Gastrocnemius medialis (tissue), 4 donors: ENCODE measurements at places on chromosomes 2 and 18. TPM values are rescaled to one million over a fixed set of nuclear protein-coding genes. Genes with fewer than 3 reads are reported as not detected.
A peak's percentile ranks its signal among the peaks of the same experiment; 100 is the strongest.

DNA sequence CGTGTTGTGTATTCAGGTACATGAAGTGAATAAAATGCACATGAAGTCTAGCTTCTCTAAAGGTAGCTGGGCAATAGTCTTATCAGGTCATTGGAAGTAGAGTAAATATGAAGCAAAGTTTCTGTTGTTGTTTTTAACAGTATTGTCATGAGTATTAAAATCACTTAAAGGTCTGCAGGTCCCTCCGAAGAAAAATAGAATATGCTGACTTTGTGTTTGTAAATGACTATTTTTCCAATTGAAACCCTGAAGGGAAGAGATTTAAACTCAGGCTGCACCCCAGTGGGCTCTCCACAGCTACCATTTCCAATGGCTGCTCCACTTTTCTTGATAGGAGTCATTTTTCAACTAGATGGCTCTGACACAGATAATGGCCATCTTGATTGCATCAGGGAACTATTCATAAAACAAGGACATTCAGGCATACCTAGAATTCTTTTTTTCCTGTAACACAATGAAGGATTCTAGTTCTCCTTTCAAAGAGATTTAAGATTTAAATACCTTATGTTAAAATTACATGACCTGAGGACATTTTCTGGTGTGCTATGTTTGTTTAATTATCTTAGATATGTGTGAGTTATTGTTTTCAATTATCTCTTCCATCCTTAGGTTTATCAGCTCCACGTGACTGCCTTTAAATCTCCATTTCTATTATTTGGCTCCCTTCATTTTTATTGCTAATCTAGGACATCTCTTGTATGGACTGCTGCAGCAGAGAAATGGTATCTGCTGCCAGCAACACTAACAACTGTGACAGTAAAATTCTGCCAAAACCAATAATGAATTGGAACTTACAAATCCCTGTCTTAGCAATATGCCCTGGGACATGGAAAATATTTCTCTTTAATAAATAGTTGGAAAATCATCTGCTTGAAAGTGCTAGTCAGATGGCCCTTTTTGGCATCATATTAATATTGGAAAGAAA is 149.2 kb upstream of the NOSTRIN start:
- no peaks in the 10 kb centered on the region for H3K36me3 ChIP-seq
- H3K27ac ChIP-seq: no peak overlapping the region
- no peak overlapping the region for H3K4me3 ChIP-seq
- no peaks in the 10 kb centered on the region for H3K27me3 ChIP-seq

GRCh38 chr18:54849683-54850082 is 21.4 kb downstream of the RAB27B start:
- H3K27ac ChIP-seq: no peak overlapping the region
- H3K36me3 ChIP-seq: no peaks in the 10 kb centered on the region
- H3K4me1 ChIP-seq: no peaks in the 10 kb centered on the region
- no peak for DNase-seq

DNA sequence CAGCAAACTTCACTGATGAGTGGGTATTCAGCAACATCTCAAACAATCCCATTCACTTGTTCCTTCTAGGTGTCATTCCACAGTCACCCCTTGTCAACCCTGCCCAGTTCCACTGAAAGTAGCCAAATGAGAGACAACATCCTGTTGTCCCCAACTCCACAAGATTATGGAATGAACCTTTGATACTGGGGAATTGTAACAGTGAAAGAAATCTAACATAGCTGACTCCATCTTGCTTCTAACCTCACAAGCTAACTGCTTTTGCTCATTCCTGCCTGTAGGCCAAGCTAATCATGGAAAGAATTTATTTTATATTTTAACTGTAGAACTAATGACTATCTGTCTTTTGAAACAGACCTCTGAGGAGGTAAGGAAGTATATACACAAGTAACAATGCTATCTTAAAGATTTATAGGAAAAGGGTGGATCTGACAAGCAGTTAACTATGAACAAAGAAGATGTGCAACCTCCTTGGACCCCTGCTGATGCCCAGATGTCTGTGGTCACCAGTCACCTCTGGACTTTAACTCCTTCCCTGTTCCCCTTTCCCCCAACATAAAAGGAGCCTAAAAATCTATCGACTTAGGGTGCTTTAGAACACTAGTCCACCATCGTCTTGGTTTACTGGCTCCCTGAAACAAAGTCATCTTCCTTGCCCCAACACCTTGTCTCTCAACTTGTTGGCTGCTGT is 6.9 kb upstream of the ANXA4 start:
- no peaks in the 10 kb centered on the region for H3K27me3 ChIP-seq
- no peak overlapping the region for H3K4me3 ChIP-seq
- H3K4me1 ChIP-seq: no peaks in the 10 kb centered on the region
- H3K36me3 ChIP-seq: no peaks in the 10 kb centered on the region
- no peak for DNase-seq

GRCh38 chr2:128320906-128321771 is 2.5 kb upstream of the HS6ST1 start:
- peak overlapping the region; percentile 85 for H3K27ac ChIP-seq
- no peaks in the 10 kb centered on the region for H3K36me3 ChIP-seq
- H3K27me3 ChIP-seq: no peaks in the 10 kb centered on the region
- peaks cover 41% of the 10 kb centered on the region for H3K4me1 ChIP-seq
- peak overlapping the region; percentile 64 for H3K4me3 ChIP-seq

DNA sequence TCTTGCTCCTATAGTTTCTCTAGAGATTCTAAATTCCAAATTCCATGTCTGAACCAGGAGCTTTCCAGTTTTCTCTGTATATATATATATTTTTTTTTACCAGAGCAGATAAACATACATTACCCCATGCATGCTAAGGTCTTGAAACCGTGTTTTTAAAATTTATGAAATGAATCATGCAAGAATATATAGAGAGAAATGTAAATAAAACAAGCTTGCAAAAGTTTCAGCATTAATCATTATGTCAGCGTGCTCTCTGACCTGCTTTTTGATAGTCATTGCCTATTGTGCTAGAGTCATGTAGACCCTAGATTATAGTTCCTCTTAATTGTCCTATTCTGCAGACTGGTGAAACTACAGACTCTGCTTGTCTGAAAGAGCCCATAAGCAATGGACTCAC is 22.6 kb upstream of the TRIM43 start:
- H3K4me1 ChIP-seq: no peaks in the 10 kb centered on the region
- H3K36me3 ChIP-seq: no peaks in the 10 kb centered on the region
- H3K27ac ChIP-seq: no peak overlapping the region
- H3K27me3 ChIP-seq: peaks cover 2% of the 10 kb centered on the region

- H3K4me1 ChIP-seq: no peaks in the 10 kb centered on the region
- H3K27ac ChIP-seq: no peak overlapping the region
- H3K36me3 ChIP-seq: no peaks in the 10 kb centered on the region
- no peaks in the 10 kb centered on the region for H3K27me3 ChIP-seq
Measured at GRCh38 chr2:68765739-68766375, 31.2 kb downstream of the ARHGAP25 start.

GRCh38 chr2:6866275-6866671 is 566 bp upstream of the CMPK2 start:
- no peaks in the 10 kb centered on the region for H3K36me3 ChIP-seq
- no peaks in the 10 kb centered on the region for H3K27me3 ChIP-seq
- peak overlapping the region; percentile 98 for H3K4me3 ChIP-seq
- no peak for DNase-seq

- no peak overlapping the region for H3K4me3 ChIP-seq
- no peak for DNase-seq
- H3K27me3 ChIP-seq: no peaks in the 10 kb centered on the region
Measured at GRCh38 chr18:65735155-65735554, 15.7 kb upstream of the CDH7 start.

- H3K36me3 ChIP-seq: no peaks in the 10 kb centered on the region
- no peak for DNase-seq
- H3K27me3 ChIP-seq: no peaks in the 10 kb centered on the region
- peaks cover 24% of the 10 kb centered on the region for H3K4me1 ChIP-seq
Measured at GRCh38 chr2:44087714-44088092, 81.0 kb upstream of the PPM1B start.

- H3K27me3 ChIP-seq: no peaks in the 10 kb centered on the region
- no peaks in the 10 kb centered on the region for H3K4me1 ChIP-seq
- DNase-seq: peak; percentile 30
- no peak overlapping the region for H3K27ac ChIP-seq
- H3K4me3 ChIP-seq: no peak overlapping the region
- H3K36me3 ChIP-seq: no peaks in the 10 kb centered on the region
Measured at GRCh38 chr2:226308986-226309385, 490.6 kb downstream of the IRS1 start.

DNA sequence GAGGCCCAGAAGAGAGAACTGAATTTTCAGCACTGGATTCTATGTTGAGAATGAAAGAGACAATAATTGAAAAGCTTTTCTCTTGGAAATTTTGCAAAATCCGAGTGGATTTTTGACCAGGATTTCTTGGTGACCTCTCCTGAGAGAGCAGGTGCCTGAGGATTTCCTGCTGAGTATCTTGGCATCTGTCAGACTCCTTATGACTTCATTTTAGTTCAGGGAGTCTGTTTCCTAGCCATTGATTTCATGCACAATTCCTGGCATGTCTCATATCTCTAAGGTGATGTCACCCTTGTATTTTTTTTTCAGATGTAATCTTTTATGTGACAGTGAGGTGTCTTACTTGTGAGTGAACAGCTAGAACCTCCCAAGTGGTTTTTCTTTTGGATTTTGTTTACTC is 195.9 kb downstream of the NEDD4L start:
- DNase-seq: no peak
- H3K4me3 ChIP-seq: no peak overlapping the region
- H3K27ac ChIP-seq: no peak overlapping the region
- H3K36me3 ChIP-seq: no peaks in the 10 kb centered on the region

DNA sequence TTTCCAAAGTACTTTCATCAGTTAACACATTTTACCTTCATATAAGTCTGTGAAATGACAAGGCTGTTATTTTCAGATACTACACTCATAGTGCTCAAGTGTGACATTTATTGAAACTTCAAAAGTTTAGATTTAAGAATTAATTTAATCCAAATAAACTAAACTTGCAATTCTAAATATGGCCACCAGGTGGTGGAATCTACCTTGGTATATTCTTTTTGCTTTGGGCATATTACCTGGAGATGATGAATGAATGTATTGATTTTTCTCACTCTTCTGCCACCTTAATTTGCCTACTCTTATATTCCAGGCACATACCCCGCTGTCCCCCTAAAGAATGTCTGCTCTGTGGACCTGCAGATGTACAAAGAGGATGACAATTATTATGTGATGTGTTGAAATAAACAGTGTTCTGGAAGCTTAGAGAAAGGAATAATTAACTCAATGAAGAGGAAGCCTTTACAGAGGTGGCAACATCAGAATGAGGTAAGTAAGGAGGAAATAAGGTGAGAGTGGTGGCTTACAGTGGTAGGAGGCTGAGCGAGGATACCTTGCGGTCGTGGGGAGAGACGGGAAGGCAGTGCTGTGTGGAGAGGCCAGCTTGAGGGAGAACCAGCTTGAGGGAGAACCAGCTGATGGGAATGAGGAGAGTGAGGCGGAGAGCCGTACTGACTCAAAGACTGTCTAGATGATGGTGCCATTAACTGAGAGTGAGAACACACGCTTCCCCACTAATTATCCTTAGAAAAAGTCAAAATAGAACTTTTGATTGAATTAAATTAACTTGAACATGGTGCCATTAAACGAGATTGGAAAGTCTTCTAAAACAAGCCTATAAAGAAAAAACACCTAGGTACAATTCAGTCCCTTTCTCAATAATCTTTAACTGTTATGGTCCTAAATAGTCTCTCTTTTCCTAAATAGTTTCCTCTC is 179.5 kb downstream of the CELF4 start:
- no peaks in the 10 kb centered on the region for H3K27me3 ChIP-seq
- H3K27ac ChIP-seq: no peak overlapping the region
- H3K4me3 ChIP-seq: no peak overlapping the region
- H3K36me3 ChIP-seq: no peaks in the 10 kb centered on the region
- no peak for DNase-seq
- no peaks in the 10 kb centered on the region for H3K4me1 ChIP-seq

GRCh38 chr2:238728330-238729260 is 119.3 kb upstream of the TWIST2 start:
- no peaks in the 10 kb centered on the region for H3K4me1 ChIP-seq
- no peaks in the 10 kb centered on the region for H3K36me3 ChIP-seq
- H3K4me3 ChIP-seq: no peak overlapping the region
- peak overlapping the region; percentile 65 for H3K27ac ChIP-seq
- H3K27me3 ChIP-seq: no peaks in the 10 kb centered on the region

GRCh38 chr2:107308835-107309234 is 422.9 kb upstream of the ST6GAL2 start:
- H3K4me1 ChIP-seq: no peaks in the 10 kb centered on the region
- no peaks in the 10 kb centered on the region for H3K36me3 ChIP-seq
- H3K27me3 ChIP-seq: no peaks in the 10 kb centered on the region
- no peak overlapping the region for H3K4me3 ChIP-seq
- H3K27ac ChIP-seq: no peak overlapping the region

GRCh38 chr2:183259921-183260320 is 135.7 kb downstream of the NUP35 start:
- no peaks in the 10 kb centered on the region for H3K36me3 ChIP-seq
- DNase-seq: no peak
- no peaks in the 10 kb centered on the region for H3K27me3 ChIP-seq
- H3K4me1 ChIP-seq: no peaks in the 10 kb centered on the region

GRCh38 chr2:238269741-238270140 is 18.7 kb downstream of the PER2 start:
- peaks cover 82% of the 10 kb centered on the region for H3K36me3 ChIP-seq
- DNase-seq: no peak
- H3K27me3 ChIP-seq: no peaks in the 10 kb centered on the region
- H3K4me3 ChIP-seq: no peak overlapping the region
- H3K4me1 ChIP-seq: peaks cover 7% of the 10 kb centered on the region

- H3K36me3 ChIP-seq: no peaks in the 10 kb centered on the region
- H3K27ac ChIP-seq: no peak overlapping the region
- no peak overlapping the region for H3K4me3 ChIP-seq
- no peak for DNase-seq
- no peaks in the 10 kb centered on the region for H3K27me3 ChIP-seq
- H3K4me1 ChIP-seq: no peaks in the 10 kb centered on the region
Measured at GRCh38 chr2:118644190-118644589, 203.3 kb downstream of the EN1 start.

- no peak overlapping the region for H3K27ac ChIP-seq
- no peak overlapping the region for H3K4me3 ChIP-seq
- DNase-seq: no peak
- no peaks in the 10 kb centered on the region for H3K27me3 ChIP-seq
- H3K4me1 ChIP-seq: peaks cover 3% of the 10 kb centered on the region
- H3K36me3 ChIP-seq: no peaks in the 10 kb centered on the region
Measured at GRCh38 chr2:96955762-96956161, 30.6 kb downstream of the FAM178B start.

Gene EFHD1
- total RNA-seq: 29.0 TPM

Gene RFTN2
- total RNA-seq: 4.5 TPM

Gene DRC1
- total RNA-seq: not detected

Gene TDRD15
- 0.68 TPM for total RNA-seq

Gene MAP3K19
- total RNA-seq: not detected

Gene TNS1
- total RNA-seq: 670 TPM
